ENCODE measurements at places on chromosomes 4 and X. TPM values are rescaled to one million over a fixed set of nuclear protein-coding genes. Genes with fewer than 3 reads are reported as not detected.

DNA sequence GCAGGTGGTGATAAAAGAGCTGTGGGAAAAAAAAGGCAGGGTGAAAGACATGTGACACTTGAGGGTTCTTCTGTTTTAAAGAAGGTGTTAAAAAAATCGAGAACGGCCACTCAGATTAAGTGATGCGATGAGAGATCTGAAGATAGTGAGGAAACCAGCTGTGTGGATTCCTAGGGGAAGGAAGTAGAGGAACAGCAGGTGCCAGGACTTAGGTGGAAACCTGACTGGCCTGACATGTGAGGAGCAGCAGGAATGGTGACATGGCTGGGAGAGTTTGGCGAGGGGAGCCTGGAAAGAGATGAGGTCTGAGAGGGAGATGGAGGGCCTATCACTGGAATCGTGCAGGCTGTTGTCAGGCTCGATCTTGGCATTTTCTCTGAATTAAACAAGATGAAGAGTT, 55.5 kb downstream of the BMPR1B start:
- DNase-seq = no peak

COX7B2 gene
- not detected for total RNA-seq

DNA sequence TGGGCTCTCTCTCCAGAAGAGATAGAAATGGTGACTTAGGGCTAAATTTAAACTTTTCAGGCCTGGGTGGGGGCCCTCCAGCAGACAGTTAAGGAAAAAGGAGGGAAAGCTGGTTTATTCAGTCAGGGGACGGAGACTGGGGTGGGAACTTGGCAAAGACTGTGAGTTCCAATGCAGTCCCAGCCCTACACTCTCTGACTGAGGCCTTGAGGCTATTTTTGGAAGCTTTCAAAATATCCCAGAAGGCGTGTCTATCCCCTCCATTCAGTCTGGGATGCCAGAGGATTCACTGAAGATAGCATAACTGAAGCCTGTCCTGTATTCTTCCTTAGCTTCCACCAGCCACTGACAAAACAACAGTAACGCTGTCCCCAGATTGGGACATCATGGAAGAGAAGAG, 32.1 kb upstream of the MSN start:
- DNase-seq = no peak

- no peak for DNase-seq
Measured at GRCh38 chr4:49044270-49044669, 58.2 kb downstream of the CWH43 start.

DNA sequence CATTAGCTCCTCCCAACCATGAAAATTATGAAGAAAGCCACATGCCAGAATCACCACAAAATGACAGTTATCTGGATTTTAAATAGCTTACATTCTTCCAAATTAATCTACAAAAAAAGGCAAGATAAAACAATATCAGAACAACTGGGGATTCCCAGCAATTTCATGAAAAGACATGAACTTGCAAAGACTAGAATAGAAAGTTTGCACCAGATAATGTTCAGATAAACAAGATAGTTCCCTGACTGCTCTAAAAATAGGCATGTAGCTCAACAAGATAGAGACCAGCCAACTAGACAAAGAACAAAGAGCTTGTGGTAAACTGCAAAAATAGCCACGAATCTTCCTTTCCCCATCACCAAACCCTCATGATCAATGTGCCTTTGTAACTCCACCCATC, 30.3 kb upstream of the DDX53 start:
- DNase-seq = no peak

DNA sequence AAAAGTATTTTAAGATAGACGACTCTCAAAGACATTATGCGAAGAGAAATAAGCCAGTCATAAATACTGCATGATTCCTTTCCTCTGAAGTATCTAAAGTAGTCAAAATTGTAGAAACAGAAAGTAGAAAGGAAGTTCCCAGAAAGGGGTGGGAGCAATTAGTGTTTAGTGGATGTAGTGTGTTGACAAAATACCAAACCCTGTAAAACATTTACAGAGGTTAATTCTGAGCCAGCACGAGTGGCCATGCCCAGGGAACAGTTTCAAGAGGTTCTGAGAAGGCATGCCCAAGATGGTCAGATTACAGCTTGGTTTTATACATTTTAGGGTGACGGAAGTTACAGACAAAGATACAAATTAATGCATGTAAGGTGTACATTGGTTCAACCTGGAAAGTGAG, 34.4 kb upstream of the SLC25A4 start:
- DNase-seq = no peak

DNA sequence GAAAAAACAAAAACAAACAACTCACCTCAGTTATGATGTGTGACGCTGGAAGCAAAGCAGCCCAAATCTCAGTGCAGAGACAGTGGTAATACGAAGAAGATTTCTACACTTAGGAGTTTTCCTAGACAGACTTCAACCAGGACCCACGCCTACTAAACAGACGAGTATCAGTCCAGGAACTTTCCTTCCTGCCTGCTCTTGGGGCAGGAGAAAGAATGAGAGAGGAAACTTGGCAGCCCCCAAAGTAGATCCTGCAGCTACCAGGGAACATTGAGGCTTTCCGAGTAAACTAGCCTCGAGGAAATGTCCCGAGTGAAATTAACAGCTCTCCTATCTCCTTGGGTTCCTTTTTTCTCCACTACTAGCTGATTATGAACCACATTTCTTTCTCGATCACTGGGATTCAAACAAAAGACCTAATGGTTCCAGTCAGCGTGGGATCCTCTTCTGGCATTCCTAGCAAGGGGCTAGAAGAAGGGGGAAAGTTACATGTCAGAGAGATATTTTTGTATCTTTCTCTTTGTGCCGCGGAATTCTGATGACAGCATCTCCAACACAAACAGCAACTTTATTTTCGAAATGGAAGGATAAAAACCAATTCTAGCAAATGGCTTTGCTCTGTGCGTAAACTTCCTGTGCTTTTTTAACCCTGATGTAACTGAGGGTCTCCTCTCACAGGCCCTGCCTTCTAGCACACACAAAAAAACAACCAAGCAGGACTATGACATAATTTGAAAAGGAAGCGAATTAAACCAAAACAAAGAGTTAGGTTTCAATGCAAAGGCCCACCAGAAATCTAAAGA, 53.2 kb downstream of the PPM1K start:
- no peak for DNase-seq

DNA sequence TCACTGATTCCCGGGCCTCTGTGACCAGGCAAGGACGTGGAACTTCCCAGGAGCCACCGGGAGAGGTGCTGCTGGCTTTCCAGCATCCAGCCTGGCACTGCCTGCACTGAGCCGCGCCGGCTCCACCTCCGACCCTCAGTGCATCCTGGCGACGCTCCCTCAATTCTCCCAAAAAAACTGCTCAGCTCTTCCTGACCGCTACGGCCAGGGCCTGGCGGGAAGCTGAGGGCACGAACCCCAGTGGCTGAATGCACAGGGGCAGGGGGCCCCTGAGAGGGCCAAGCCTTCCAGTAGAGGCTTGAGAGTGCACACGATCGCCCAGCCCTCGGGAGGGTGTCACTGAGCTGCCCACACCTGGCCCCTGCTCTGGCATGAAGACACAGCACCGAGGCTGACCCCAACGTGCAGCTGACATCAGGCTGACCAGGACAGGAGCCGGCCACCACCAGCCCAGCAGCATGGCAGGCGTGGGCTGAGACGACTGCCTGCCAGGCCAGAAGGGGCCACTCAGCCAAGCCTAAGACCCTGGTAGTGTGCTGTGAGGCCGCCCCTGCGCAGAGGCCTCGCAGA, 6.9 kb downstream of the CTBP1 start:
- DNase-seq = no peak

DNA sequence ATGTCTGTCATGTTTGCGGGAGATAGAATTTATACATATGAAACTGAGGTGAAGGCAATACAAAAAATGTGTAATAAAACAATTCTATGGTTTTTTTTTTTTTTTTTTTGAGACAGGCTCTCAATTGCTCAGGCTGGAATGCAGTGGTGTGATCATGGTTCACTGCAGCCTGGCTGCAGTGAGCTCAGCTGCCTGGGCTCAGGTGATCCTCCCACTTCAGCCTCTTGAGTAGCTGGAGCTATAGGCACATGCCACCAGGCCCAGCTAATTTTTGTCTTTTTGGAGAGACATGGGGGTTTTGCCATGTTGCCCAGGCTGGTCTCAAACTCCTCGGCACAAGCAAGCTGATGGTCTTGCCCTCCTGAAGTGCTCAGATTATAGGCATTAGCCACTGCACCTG, 10.1 kb downstream of the RADX start:
- DNase-seq = no peak

DNA sequence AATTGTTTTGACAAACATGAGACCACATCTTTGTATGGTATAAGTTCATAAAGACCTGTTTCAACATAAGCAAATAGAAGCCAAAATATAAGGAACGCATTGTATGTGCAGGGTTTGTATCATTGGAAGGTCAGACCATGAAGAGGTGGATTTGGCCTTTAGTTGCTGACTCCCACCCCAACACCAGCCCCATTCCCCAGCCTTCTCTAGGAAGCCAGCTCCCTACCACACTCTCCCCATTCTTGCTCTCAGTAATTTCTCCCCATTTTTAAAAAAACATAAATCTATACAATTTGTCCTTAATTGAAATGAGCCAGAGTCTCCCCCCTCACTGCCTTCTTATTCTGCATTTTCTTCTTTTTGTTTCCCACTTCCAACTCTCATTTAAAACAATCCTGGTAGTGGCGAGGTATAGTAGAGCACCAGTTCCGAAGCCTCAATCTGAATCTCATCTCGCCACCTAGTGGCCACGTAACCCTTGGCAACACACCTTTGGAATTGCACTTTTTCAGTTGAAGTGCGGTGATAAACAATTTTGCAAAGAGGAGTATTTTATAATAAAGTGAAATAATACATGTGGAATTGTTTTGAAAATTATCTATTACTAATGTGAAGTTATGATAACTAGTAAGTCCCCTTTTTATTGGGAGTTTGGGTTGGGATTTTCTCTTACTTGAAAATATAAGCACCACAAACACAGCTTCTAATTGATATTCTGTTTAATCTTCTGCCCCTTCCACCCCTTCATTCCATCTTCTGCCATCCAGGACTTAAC, 126.6 kb downstream of the ASB9 start:
- peak; percentile 70 for DNase-seq

DNA sequence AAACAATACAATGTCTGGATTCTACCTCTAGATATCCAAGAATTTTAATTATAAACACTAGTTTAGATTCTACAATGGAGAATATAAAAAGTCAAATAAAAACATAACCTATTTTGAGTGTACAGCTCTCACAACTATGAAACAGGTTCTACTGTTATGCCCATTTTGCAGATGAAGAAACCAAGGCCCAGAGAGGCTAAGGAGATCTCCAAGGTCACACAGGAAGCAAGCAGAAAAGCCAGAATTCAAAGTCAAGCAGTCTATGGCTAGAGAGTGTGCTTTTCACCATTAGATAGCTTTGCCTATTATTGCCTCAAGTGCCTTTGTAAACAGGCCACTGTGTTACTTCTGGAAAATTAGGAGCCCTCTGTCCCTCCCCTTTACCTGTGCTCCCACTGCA, 7.3 kb downstream of the TAPT1 start:
- no peak for DNase-seq

ADGRL3 gene
- not detected for total RNA-seq

DNA sequence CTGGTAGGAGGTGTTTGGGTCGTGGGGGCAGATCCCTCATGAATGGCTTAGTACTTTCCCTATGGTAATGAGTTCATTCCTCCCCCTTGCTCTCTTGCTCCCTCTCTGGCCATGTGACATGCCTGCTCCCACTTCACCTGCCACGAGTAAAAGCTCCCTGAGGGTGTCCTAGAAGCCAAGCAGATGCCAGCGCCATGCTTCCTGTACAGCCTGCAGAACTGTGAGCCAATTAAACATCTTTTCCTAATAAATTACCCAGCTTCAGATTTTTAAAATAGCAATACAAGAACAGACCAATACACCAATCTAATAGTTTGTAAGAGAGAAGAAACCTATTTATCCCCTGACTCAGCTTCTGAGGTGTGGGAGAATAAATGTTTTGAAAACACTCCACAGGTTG, 60.5 kb downstream of the FGFBP1 start:
- peak; percentile 16 for DNase-seq

DNA sequence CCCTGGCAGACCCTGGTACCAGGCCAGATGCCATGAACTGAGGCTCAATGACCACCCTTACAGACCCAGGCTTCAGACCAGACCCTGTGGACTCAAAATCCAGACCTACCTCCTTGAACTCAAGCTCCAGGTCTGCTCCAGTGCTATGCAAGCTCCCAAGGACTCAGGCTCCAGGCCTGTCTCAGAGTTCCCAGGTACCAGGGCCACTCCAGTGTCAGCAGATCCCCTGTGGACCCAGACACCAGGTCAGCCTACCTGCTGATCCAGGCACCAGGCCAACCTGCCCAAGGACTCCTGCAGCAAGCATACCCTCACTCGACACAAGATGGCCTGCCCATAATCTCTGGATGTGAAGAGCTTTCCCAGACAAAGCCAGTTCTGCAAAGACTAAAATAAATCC, 44.7 kb upstream of the MAGED4 start:
- DNase-seq = no peak

FAM53A gene
- total RNA-seq = 2.0 TPM

OTC gene
- total RNA-seq = not detected

HTN3 gene
- not detected for total RNA-seq

F11 gene
- not detected for total RNA-seq

DNA sequence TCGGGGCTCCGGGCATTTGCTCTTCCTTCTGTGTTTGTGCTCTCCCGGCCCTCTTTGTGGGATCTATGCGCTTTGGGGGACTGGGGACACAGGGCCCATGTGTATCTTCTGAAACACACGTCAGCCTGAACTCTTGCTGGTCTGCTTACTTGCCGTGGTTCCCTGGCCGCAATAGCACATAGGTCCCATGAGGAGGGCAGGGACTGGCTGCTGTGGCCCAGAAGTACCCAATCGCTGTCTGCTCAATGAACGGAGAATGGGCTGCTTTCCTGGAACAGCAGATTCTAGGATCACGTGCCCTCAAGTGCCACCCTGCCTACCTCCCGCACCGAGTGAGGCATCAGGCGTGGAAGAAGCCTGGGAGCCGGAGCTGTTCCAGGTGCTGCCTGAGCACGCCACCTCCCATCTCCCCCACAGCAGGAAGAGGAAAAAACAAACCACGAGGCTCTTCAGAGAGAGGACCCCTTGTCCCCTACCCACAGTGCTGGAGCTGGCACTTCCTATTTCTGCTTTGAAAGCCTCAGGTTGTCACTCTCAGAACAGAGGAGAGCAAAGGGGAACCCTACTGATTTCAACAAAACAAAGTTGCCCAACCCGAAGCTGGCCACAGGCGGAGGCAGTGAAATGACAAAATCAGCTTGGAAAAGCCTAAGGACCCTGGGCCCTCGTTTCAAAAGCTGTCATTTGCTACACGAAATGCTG, 3.8 kb downstream of the G6PD start:
- peak; percentile 46 for DNase-seq

DNA sequence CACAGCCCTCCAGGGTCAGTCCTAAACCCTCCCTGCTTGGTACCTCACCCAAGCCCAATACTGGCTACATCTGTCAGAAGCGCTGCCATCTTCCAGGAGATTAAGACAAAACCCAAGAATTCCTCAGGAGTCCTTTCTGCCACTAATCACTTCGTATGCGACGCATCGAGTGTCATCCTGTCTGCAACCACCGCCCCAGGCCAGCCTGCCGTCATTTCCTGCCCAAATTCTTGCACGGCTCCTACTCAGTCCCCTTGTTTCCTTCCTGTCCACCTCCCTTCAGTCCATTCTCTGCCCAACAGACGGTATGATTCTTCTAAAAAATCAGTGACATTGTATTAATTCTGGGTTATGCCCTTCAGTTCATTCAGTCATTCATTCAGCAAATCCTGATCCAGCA, 113.6 kb downstream of the NFKB1 start:
- DNase-seq = peak; percentile 40

FRAS1 gene
- not detected for total RNA-seq
